ENCODE measurements at places on chromosomes 4 and X.

- no peak for DNase-seq
Observed at GRCh38 chr4:6523251-6523650, 50.8 kb upstream of the PPP2R2C start.

DNA sequence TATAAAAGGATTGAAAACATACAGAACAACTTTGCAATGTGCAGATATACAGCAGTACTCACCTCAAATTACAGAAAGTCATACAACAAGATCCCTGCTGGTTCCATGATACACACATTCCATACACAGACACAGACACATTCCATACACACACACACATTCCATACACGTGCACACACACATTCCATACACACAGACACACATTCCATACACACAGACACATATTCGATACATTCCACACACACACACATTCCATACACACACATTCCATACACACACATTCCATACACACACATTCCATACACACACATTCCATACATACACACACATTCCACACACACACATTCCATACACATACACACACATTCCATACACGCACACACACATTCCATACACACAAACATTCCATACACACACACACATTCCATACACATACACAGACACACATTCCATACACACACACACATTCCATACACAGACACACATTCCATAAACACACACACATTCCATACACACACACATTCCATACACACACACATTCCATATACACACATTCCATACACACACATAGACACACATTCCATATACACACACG lies 13.7 kb downstream of the LINC00632 start:
- no peak for DNase-seq

GRCh38 chr4:189121336-189121735 lies 819.3 kb upstream of the FRG1 start:
- no peak for DNase-seq

DNA sequence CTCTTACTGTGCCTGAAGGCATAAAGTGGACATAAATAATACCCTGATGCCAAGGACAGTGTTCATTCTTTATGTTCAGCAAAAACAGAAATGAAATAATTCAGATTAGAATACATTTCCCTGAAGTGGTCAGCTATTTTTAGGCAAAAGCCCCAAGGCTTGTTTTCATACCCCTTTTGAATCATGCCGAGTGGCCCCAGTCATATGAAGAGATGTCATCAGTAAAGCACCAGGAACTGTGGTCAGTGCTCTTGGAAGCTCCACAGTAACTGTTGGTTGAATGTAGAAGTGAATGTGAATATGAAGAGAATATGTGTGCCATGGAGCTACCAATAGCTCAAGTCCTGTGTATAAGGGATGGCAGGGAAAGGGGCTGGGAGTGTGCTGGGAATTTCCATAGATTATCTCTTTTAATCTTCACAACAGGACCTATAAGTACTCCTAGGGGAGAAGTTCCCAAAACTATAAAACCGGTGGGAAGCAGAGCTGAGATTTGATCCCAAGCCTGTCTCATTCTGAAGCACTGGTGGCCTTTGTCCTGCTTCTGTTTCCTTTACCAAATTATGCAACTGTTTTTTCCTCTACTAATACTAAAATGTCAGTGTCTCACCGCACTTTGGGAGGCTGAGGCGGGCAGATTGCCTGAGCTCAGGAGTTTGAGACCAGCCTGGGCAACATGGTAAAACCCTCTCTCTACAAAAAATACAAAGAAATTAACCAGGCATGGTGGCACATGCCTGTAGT lies 52.6 kb downstream of the FNIP2 start:
- DNase-seq, result no peak

GRCh38 chr4:56438766-56439165 lies 2.7 kb downstream of the PAICS start:
- DNase-seq, result no peak

DNA sequence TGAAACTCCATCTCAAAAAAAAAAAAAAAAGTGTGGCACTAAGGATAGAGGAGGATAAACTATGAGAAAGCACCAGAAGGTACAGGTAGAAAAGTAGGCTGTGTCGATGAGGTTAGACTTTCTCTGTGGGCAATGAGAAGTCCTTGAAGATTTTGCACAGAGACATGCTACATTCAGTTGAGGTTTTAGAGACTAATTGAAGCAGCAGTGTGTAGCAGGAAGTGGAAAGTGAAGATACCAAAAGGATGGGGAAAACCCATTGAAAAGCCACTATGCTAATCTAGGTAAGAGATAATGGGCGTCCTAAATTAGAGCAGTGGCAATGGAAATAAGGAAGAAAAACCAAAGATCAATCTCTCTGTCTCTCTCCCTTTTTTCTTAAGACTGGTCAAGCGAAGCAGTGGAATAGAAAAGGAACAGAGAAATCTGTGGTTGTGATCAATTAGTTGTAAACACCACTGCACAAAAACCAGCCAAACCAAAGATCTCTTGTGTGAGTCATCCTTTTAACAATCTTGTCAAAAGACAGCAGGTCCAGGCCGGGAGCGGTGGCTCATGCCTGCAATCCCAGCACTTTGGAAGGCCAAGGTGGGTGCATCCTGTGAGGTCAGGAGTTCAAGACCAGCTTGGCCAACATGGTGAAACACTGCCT lies 3.5 kb downstream of the SPINK2 start:
- DNase-seq, result no peak

GRCh38 chrX:9503261-9503660 lies 38.4 kb downstream of the TBL1X start:
- DNase-seq, result no peak

All from NCI-H1092 (cell line).